Retina (tissue), 1 donor: ENCODE measurements at places on chromosomes 4 and X.
A peak's percentile ranks its signal among the peaks of the same experiment; 100 is the strongest.

DNA sequence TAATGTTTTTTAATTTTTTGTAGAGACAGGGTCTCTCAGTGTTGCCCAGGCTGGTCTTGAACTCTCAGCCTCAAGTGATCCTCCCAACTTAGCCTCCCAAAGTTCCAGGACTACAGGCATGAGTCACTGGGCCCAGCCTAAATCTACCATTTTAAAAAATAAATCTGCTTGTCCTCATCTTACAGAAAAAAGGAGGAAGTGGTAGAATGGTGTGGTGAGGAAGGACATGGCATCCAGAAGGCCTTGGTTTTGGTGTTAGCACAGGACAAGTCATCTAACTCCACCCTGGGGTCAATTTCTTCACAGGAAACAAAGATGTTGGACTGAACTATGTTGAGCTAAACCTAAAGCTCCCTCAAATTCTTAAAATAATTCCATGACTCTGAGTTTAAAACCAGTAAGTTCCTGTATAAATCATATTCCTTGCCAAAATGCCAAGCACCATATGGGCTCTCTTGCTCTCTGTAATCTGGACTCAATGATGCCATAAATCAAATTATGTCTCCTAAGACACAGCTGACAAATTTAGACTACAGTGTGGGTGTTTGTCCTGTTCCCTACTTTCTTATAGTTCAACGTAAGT lies 253.9 kb upstream of the NOCT start:
- DNase-seq: no peak

GRCh38 chrX:13250826-13251580 lies 68.8 kb downstream of the ATXN3L start:
- DNase-seq: no peak

DNA sequence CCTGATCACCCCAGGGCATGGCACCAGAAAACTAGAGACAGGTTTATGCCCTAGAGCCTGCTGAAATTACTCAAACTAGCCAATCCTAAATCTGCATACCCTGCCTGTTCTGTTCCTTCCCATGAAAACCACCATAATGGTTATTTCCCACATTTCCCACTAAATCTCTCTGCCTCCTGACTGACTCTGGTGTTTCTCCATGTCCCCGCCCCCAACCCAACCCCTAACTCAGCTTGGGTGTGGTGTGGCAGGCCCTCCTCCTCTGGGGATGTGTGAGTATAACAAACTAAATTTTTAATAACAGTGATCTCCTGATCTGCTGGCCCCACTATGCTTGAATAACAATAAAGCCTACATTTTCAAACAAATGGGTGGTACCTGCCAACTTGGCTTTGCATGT lies 35.5 kb upstream of the C4orf54 start:
- DNase-seq: no peak

GRCh38 chr4:182886205-182886604 lies 31.0 kb downstream of the DCTD start:
- no peak for DNase-seq

- DNase-seq: no peak
These were observed 351.5 kb upstream of the MAD2L1 start for GRCh38 chr4:120418146-120418545.

DNA sequence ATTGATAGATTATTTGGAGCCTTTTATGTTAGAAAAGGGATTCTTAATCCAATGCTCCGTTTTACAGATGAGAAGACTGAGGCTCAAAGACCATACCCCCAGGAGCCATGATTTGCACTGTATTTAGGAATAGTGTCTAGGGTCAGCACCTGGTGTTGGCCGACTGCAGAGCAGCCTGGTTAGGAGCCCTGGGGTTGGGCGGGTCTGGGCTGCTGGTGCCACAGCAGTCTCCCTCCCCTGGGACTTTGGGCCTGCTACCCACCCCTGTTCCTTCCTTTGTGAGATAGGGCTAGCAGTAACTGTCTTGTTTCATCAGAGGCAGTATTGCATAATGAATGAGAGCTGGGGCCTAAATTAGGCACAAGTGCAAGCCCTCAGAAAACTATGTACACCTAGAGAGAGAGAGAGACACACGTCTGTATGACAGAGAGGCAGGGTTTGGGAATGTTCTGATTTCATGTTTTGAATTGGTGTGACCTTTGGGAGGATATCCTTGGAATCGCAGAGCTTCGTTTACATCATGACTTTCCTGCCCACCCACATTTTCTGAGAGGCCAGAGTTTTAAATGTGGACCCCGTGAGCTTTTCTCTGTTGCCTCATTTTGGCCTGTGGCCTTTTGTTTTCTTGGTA lies 111.7 kb downstream of the PTTG2 start:
- no peak for DNase-seq

- no peak for DNase-seq
These were observed 15.2 kb upstream of the CLOCK start for GRCh38 chr4:55561889-55562288.

DNA sequence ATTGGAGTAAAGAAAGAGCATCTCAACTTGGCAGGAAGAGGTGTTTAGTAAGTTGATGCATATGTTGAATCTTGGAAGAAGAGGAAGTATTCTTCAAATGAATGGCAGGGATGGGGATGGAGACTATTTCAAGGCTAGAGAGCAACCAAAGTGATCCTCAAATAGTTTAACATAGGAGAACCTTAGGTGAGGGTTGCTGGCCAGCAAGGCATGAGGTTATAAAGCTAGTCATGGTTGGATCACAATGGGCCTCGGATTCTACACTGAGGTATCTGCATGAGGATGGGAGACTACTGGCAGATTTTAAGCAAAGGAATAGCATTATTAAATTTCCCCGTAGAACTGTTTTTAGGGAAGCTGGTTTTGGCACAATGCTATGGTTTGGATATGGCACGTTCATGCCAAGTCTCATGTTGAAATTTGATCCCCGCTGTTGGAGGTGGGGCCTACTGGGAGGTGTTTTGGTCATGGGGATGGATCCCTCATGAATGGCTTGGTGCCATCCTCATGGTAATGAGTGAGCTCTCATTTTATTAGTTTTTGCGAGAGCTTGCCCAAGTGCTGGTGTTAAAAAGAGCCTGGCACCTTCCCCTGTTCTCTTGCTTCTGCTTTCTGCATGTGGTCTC lies 41.9 kb upstream of the ETNPPL start:
- no peak for DNase-seq

DNA sequence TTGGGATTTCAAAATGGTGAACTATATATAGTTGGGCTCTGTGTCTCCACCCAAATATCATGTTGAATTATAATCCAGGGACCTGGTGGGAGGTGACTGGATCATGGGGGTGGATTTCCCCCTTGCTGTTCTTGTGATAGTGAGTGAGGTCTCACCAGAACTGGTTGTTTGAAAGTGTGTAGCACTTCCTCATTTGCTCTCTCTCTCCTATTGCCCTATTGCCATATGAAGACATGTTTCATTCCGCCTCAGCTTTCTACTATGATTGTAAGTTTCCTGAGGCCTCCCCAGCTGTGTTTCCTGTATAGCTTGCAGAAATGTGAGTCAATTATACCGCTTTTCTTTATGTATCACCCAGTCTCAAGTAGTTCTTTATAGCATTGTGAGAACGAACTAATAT lies 545.6 kb downstream of the TRAM1L1 start:
- no peak for DNase-seq

GRCh38 chr4:170278460-170278859 lies 188.7 kb upstream of the AADAT start:
- DNase-seq: no peak

GRCh38 chr4:150986085-150986484 lies 29.0 kb downstream of the LRBA start:
- no peak for DNase-seq

GRCh38 chrX:40097504-40098263 lies at the start of gene BCOR:
Gene BCOR, minus strand, starts transcription at chrX:40097958. Its CDS starts 20,029 bp downstream, at chrX:40077929.
- DNase-seq: peak; percentile 73

DNA sequence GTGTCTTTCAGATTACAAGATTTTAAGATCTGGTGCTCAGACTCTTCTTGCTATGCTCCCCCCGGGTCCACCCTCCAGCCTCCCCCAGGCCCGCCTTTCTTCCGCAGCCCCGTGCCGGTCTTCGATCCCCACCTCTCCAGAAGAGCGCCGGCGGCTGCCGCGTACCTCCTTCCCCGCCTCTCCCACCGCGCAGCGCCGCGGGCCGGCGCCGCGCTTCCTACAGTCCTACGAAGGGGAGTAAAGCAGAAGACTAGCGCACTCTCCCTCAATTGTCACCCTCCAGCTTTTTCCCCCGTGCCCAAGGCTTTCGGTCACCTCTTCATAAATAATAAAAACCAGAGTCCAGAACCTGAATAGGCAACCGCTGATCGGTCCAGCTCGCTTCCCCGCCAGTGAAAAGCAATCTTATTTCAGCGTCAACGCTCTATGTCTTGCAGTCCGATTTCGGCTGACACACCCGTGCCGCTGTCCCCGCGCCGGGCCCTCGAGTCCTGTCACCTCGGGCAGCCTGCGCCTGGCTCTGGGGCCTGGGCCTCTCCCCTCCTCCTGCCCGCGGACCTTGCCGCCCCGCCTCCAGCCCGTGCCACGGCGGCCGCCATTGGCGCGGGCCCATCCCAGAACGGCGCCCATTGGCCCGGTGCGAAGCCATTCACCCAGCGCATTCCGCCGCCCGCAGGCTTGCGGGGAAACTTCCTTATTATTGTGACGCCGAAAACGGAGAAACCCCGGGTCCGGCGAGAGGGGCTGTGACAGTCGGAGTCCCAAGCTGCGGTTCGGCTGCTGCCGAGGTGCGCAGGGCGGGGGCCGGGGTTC lies at the start of gene HERC3:
TSS of gene HERC3 (plus strand) at position 694 of the 813 bp plus-strand sequence. CDS start 13,344 bp downstream, outside the sequence.
- DNase-seq: peak; percentile 98

- DNase-seq: no peak
These were observed 164.0 kb downstream of the PRKX start for GRCh38 chrX:3549411-3549911.

GRCh38 chr4:169115897-169116254 lies 105.8 kb upstream of the CBR4 start:
- DNase-seq: no peak

DNA sequence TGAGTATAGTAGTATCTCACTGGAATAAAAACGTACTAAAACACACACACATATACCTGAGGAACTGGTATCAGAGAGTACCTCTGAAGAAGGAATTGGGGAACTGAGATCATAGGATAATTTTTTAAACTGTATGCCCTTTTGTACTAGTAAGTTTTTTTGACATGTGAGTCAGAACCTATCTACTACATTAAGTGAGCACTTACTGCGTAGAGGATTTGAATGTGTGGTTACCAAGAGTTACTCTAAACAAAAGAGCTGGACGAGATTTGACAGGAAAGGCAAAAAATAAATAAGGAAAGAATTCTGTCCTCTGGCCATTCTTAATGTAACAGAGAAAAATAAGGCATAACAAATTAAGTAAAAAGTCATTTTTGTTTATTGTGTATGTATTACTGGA lies 546.5 kb upstream of the FAT1 start:
- no peak for DNase-seq

DNA sequence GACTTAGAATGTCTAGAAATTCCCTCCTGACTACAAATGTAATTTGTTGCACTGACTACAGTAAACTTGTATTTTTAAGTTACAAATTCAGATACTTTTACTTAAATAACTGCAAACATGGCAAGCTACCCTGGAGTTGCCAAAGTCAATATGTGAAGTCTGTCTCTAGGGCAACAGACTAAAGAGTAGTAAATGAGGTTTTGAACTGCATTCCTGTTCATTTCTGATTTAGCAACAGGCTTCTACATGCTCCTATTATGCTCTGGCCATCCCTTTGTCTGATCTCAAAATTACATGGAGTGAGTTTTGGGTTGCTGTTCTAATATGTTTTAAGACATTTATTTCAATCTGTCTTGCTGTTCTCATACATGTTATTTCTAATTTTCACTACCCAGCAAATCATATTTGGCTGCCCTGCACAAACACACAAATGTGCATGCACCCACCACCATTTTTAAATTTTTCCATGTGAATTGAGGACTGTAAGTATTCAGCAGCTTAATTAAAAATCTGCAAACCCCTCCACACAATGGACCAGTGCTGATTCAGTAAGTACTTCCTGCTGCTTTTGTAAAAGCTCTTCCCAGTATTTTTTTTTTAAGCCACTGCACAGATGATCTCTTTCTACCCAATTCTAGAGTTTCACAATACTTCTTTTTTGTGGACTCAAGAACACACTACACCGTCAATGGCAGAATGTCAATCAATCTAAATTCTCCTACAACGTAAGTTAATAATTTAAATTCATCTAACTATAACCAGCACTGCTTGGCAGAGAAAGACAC lies 26.7 kb downstream of the SH3RF1 start:
- DNase-seq: no peak

DNA sequence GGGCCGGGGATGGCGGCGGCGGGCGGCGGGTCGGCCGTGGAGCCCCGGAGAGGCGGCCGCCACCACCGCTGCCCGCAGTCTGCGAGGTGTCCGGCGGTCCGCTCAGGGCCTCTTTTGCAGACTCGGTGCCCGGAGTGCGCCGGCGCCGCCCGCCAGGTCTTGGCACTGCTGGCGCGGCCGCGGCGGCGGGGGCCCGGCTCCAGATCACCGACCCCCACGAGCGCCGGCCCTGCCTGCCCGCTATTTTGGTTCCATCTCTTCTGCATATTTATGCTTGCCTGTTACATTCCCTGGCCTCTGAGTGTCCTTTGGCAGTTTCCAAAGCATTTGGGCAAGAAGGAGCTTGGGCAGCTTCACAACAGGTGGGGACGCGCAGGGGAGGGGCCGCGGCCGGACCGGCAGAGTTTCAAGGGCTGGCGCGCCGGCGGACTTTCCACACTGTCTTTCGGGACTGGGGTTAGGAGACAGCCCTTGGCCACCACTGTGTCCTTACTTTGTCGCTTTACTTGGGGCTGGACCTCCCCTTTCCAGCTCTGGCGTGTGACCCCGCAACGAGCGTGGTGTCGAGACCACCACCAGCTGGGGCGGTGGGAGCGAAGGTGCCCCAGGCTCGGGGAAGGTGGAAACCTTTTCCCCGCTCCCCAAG lies 668 bp upstream of the TAPT1 start:
- DNase-seq: peak; percentile 84

- DNase-seq: no peak
These were observed 56.4 kb downstream of the RWDD4 start for GRCh38 chr4:183602557-183603027.

DNA sequence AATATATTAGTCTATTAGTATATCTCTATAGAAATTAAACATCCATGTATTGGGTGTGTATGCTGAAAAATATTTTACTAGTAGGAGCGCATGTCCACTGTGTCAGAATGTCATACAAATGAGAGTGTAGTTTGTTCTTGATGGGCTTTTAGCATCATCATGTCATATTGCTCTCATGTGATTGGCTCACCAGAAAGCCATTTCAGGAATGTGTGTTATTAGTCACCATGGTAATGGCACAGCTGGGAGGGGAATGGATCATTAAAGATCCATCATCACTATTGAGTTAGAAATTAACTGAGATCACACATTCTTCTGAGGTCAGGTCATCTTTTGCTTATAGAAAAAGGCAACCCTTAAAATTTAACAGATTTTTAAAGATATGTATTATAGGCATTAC lies 77.3 kb downstream of the PHEX start:
- no peak for DNase-seq
